CD14-positive monocyte (primary cell): ENCODE measurements at places on chromosomes 2 and 18.

GRCh38 chr2:238997684-238998083 lies 149.8 kb downstream of the TWIST2 start:
- DNase-seq = no peak

DNA sequence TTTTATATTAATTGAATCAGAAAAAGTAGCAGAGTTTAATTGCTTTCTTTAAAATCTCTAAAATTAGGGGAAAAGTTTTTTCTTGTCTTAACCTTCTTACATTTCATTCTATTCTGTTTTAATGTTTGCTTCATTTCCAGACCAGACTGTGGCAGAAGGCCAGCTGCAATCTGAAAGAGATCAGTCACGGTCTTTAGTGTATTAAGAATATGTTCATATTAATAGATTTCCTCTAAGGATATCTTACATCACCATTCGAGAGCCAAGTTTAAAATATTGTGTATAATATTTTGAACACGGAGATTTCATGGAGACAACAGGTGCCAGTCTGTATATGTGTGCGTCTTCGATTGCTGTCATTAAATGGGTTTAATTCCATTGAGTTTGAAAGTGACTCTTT lies 230.9 kb upstream of the ZSWIM2 start:
- no peak for DNase-seq

DNA sequence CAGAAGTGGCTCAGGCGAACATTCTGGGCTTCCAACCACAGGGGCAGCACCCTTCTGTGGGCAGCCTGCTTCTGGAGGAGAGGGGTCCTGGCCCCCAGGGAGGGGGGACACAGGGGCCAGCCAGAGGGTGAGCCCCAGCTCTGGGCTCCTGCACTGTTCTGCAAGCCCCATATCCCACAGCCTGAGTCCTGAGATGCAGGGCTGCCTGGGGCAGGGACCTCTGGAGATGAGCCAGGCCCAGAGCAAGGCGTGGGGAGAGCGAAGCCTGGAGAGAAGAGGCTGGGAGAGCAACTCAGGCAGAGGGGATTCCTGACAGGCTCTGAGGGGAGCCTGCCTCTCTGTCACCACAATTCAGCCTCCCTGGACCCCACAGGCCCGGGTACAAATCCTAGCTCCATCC lies 13.5 kb upstream of the PRSS56 start:
- DNase-seq = no peak

GRCh38 chr2:94986392-94986963 lies 39.0 kb upstream of the MAL start:
- no peak for DNase-seq

- peak; percentile 79 for DNase-seq
These were observed 144.4 kb upstream of the ITGA6 start for GRCh38 chr2:172282944-172283343.

DNA sequence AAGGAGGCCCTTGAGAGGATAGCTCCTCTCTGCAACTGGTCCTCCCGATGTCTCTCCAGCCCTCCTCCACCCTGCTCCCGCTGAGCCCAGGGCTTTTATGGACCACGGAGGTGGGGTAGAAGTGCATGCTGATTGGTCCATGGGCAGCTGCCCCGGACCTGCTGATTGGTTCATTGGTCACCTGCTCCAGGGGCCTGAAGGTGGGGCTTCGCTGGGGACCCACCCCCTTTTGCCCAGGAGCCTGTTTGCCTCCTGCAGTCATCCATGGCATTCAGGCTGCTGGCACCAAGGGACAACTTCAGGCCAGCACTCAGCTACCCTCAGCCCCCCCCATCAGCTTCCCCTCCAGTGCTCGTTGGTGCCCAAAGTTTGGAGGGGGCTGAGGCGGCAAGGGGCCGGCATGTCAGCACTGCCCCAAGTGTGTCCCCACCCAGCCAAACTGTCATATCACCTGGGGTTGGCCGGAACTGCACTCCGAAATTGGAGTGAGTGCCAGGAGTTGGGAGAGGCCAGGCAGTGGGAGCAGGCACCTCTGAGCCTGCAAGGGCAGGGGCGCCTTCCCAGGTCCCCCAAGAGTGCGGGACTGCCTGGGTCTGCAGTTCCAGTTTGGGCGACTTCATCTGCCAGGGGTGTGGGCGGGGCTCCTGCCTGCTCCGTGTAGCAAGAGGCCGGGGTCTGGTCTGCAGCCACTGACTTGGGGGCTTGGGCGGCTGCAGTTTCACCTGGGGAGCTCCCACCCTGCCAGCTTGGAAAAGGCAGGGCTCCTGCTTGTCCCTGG lies 288.9 kb downstream of the RDH14 start:
- DNase-seq = no peak

- no peak for DNase-seq
These were observed 6.6 kb upstream of the ASAP2 start for GRCh38 chr2:9199716-9200632.

DNA sequence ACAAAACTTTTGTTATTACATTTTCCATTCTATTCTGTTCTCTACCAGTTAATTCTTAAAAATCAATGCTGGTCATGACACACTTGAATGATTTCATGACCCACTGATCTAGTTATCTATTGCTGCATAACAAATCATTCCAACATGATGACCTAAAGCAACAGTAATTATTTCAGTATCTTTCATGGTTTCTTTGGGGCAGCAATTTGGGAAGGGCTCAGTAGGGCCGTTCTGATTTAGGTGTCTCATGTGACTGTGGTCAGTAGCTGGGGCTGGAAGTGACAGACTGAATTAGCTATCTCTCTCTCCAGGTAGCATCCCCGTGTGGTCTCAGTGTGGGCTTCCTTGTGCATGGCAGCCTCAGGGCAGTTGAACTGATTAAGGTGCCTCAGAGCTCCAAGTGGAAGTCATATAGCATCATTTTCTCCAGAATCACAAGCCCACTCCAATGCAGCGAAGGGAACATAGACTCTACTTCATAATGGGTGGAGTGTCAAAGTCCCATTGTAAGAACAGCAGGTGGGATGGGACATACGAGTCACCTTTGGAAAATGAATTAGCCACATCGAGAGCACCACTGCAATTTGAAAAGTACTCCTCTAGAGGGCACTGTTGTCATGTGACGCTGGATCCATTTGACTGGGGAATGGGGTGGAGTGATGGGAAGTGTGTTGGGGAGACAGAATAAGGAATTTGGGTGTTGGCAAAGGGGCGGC lies 39.1 kb upstream of the FAM136A start:
- DNase-seq = peak; percentile 41

GRCh38 chr2:83063511-83063910 lies 1395.6 kb downstream of the SUCLG1 start:
- no peak for DNase-seq

- no peak for DNase-seq
These were observed 80.8 kb downstream of the RHBDD1 start for GRCh38 chr2:226916669-226917068.
